Left renal pelvis (tissue), 4 donors: ENCODE measurements at places on chromosomes 1 and 21. TPM values are rescaled to one million over a fixed set of nuclear protein-coding genes. Genes with fewer than 3 reads are reported as not detected.

DNA sequence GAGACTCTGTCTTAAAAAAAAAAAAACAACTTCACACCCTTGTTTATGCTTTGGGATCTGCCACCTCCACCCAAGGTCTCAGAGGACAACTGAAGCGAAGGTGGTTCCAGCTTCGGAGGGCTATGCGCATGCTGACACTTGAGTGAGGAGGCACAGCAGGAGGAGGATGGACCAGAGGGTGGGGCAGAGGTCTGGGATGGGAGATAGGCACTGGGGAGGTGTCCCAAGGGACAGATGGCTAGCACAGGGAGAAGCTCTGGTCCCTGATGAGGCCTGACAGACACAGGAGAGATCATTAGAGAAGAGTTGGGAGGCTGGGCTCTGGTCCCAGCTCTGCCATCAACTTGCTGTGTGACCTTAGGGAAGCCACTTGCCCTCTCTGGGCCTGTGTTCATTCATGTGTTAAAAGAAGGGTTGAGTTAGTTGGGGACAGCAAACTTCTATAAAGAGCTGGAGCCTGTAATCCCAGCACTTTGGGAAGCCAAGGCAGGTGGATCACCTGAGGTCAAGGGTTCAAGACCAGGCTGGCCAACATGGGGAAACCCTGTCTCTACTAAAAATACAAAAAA is 16.8 kb downstream of the E2F2 start:
- no peak for DNase-seq

- no peak for DNase-seq
Measured at GRCh38 chr21:44711327-44712202, at the start of gene TSPEAR. TSS of gene TSPEAR (minus strand) at chr21:44711572. CDS start at chr21:44711514, 58 bp downstream.

DNA sequence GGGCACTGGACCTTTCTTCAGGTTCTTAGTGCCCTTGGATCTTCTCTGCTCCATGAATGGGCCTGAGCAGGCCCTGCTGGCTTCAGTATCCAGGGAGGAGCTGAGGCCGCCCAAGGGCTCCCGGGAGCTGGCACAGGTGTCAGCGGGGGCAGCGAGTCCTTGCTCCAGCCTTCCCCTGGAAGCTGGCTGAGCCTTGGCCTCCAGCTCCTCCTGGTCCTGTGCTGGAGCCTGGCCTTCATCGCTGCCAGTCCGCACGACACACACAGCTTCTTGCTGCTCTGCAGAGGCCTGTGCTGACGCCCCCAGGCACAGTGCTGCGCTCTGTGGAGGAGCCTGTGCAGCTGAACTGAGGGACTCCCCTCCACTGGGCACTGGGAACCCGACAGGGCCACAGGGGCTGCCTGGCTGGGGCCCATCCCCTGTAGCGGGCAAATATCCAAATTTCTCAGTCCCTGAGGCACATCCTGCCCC is 1.7 kb downstream of the SPOCD1 start:
- no peak for DNase-seq

TMPRSS15 gene
- 0.23 TPM for polyA plus RNA-seq

GRCh38 chr1:30650038-30650967 is 73.1 kb downstream of the MATN1 start:
- DNase-seq = no peak

- DNase-seq = no peak
Measured at GRCh38 chr1:46718340-46718726, 581 bp downstream of the EFCAB14 start.
